ENCODE measurements at places on chromosomes 3 and 15.
A peak's percentile ranks its signal among the peaks of the same experiment; 100 is the strongest.

- DNase-seq: no peak
Observed at GRCh38 chr3:62803276-62803675, 71.9 kb downstream of the CADPS start.

DNA sequence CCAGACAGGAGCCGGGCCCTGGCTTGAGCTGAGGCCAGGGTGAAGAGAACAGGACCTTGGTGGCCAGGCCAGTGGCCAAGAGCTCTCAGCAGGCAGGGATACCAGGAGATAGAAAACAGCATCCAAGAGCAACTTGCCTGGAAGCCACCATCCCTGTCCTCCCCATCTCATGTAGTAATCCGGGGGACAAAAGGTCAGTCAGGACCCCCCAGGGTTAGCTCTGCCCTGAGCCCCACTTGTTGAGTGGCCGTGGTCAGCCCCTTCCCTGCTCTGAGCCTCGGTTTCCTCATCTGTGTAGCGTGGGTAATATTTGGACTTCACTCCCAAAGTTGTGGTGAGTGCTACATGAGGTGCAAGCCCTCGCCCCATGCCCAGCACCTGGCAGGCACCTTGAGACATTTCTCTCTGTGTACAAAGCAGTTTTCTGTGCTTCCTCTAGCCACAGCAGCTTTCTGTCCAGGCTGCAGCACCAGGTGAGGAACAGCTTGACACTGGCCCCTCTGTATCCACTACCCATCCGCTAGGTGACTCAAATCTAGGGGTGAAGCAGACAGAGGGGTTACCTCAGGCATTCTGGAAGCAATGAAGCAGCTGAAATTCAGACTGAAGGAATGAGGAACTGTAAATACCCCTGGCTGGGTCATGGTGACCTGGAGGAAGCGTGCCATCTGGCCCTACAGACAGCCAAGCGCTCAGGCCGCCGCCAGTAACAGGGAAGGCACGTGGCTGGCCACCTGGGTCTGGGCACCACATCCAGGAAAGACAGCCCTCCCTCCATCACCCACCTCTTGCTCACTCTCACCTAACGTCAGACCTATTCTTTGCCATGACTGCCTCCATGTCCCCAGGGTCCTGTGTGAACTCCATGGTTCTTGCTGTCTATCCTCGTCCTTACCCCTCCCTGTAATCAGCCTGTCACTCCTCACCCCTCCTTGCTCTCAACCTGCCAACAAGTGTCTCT, 6.7 kb downstream of the CISH start:
- DNase-seq: peak; percentile 75

DNA sequence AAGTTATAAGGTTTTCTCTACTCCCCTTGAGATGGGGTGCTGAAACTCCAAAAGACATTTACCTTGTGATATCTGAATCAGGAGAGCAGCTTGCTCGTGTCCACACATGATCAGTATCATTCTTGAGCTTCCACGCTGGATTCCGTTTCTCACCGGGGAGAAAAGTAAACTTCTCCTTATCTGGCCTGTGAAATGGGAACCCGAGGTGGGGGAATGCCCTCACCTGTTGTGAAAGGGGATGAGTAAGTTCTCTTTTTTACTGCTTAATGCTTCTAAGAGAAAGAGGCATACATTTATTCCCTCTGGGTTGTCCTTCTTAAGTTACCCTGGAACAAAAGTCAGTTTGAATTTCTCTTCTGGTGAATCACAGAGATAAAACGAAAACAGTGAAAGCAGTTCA, 440.5 kb upstream of the ADAMTS9 start:
- DNase-seq: no peak

GRCh38 chr3:16950845-16951244, 66.1 kb downstream of the PLCL2 start:
- DNase-seq: no peak

DNA sequence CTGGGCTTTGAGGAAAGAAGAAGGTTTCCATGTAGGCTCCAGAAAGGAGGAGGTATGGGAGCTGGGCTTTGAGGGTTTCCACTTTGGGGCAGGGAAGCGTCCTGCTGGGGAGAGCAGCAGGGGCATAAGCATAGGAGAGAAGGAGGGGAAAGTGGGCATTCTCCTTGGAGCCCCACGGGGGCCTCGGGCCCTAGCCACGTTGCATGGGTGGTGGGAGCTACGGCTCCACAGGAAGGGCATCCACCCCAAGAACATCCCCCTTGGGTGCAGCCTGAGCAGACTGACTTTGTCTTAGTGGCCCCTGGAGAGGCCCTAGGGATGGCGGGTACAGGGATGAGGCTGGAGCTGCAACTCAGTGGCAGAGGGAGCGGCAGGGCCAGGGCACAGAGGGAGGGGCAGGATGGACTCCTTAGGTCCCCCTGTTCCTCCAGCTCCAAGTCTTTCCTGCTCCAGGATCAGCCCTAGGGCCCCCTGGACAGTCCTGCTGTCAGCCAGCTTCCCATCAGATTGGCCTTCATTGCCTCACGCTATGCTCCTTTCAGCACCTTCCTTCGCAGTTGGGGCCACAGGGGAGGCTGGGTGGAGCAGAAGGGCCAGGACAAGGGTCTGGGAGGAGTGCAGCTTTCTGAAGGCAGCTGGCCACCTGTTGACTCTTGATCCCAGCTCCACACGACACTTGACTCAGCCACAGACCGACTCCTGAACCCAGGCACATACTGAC, 22.9 kb downstream of the PRR20G start:
- DNase-seq: no peak

DNA sequence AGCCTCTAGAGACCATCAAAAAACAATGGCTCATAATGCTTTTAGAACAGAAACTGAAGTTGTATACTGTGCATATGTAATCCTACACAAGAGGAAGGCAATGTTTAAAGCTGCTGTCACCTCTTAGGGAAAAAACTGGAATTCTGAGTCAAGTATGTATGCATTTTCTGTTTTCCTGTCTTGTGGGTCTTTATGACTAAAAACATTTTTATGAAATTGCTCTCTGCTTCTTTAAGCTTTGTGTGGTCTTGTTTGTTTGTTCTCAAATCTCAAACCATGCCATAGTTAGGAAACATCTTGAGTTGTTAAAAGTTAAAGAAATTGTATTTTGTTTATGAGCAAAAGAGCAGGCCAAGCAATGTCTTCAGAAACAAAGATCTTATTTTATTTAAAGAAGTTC, 80.9 kb upstream of the SOX2 start:
- no peak for DNase-seq

DNA sequence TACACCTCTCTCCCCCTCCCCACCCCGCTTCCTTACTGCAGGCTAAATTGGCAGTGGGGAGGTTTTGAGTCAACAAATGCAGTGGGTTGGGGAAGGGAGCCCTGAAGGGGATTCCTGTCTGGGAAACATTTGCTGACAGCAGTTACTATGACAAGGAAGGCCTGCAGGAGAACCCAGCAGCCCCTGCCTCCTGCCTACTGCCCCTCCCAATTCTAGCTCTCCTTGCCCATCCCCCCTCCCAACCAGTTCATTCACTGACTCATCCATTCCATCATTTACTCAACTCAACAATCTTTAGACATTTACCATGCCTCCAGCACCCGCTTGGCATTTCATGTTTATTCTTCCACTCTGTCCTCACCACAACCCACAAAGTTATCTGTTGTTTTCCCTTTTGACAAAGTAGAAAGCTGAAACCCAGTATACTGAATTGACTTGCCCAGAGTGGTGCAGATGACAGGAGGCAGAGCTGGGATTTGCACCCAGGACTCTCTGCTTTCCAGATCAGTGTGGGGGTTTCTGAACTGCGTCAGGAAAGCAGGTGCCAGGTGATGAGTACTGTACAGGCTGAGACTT, 75.0 kb downstream of the MAGEF1 start:
- no peak for DNase-seq

DNA sequence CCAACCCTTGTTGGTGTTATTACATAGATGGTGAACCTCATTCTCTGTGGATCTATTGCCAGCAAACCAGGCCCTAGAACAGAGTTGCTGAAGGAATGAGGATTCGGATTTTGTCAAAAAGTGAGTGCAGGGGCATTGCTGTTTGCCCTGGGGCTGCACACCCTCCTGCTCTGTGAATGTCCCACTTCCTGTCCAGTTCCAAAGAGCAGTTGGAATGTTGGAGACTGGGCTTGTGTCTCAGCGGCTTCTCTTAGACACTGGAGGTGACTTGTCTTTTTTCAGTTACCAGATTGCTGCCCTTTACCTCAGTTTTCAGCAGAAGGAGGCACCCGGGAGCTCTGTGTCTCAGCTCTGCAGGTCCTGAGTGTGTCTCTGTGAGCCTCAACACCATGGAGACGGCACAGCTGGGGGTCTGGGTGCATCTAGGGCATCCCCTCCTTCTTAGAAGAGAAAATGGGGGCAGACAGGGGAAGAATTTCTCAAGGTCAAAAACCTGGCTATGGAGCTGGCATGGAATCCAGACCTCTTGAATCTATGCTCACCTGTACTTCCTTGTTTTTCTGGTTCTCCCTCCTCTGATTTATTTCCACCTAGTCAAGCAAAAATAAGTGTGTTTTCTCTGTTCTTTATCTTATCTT, 46.3 kb downstream of the LIMD1 start:
- no peak for DNase-seq

DNA sequence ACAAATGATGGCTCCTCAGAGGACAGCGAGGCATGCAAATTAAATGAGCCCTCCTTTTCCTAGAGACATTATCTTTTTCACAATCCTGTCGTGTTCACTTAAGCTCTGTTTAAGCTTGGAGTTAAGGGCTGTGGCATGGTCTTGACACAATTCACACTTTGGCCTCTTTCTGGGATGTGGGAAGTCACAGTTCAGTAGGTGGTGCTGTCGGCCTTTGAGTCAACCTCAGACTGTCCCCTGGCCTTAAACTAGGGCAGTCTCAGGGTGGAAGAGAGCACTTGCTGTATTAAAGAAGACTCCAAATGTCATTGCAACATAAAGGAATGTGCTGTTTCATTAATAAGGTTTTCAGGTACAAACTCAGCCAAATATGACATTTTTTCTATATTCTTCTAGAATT, 351.0 kb downstream of the MCTP2 start:
- DNase-seq: no peak

DNA sequence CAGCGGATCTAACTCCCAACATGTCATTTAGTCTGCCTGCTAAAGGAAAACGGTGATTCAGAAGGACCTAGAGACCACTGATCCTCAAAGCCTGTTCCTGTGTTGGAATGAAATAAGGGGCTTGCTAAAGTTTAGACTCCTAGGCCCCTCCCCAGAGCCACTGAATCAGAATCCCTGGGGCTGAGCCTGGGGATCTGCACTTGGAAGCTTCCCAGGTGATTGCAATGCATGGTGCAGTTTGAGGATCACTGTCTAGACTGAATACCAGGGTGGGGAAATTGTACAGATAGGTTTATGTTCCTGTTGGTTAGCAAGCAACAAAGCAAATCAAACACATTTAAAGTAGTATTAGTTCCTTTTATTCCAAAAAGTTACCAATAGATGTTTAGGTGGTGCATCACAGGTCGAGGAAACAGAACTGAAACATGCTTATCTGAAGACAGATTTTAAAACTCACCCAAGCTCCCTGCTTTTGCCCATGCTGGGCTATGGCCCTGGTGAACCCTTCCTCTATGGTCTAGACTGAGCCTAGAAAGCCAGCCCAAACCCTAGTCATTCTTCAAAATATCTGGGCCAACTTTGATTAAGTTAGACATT, 29.6 kb upstream of the SPTBN5 start:
- DNase-seq: no peak

DNA sequence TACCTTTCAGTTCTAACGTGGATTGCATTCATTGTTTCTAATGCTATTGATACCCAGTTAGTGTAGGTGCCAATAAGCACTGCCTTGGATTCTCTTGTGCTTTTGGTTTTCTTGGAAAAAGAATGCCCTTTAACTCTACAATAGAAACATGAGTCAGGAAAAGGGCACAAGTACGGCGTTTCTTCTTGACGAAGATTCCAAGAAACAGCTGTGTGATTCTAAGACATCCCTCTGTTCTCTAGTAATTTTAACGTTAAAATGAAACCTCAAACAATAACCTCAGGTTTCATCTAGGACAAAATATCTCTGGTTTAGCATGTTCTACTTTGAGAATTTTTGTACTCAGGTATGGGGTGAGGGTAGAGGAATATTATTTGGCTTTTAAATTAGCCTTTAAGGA, 540.5 kb upstream of the ATP11B start:
- no peak for DNase-seq

DNA sequence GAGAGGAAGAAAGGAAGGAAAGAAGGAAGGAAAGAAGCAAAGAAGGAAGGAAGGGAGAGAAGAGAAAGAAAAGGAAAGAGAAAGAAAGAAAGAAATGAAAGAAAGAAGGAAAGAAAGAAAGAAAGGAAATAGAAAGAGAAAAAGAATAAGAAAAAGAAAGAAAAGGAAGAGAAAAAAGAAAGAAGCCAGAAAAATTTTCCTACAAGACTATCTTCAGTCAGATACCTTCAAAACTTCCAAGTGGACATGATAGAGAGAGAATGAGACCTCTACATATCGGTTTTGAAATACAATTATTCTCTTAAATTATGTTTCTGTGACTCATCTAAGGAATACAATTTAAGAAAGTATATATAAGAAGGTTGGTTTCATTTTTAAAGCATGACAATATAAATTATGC, 1369.0 kb downstream of the ZPLD1 start:
- DNase-seq: no peak

- DNase-seq: no peak
Observed at GRCh38 chr3:143865302-143865701, 17.0 kb upstream of the SLC9A9 start.

GRCh38 chr3:142680710-142681109, 43.1 kb upstream of the TRPC1 start:
- DNase-seq: no peak

DNA sequence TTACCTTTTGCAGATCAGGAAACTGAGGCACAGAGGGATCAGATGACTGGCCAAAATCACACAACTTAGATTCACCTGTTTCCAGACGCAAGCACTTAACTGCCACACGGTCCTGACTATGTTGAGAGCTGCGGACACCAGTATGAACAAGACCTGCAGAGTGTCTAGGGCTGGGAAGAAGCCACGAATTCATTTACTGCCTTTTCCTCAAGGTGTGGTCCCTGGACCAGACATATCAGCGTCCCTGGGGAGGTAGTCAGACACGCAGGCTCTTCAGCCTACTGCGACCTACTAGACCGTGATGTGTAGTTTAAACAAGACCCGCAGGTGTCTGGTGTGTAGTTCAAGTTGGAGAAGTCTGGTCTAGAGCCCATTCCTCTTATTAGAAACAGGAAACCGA, 541 bp upstream of the SLC6A11 start:
- DNase-seq: no peak
